ENCODE measurements at places on chromosomes 3 and 15.

DNA sequence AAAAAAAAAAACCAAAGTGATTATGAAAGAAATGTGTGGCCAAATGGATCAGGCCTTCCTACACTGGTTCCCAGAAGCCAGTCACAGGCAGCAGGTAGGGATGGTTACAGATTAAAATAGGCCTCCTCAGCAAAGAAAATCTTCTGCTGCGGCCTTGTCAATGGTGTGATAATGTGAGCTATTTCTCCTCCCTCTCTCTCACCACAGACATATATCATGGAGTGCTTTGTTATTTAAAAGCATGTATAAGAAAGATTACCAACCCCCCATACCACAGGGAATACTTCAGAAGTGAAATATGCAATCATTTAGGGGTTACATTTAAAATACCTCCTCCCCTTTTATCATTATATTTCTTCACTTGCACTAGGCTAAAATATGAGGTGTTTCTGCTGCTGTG lies 32.2 kb upstream of the LRTM1 start:
- DNase-seq: no peak

- peak; percentile 49 for DNase-seq
These were observed 748 bp downstream of the MRPS25 start for GRCh38 chr3:15064299-15064834.

DNA sequence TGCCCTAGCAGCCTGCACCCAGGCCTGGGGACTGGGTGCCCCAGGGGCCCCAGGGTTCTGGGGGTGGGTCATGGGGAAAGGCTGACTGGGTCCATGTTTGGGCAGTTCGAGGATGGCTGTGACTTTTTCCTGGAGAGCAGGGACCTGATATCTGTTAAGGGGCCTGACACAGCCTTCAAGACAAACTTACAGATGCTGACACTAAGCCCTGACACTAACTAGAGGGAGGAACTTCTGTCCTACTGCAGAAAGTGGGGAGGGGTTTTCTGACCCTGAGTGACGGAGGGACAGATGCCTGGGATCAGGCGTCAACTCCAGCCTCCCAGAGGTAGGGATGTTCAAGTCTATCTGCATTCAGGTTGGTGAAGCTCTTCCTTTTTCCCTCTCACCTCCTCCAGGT lies 45.0 kb upstream of the SLC6A11 start:
- peak; percentile 18 for DNase-seq

DNA sequence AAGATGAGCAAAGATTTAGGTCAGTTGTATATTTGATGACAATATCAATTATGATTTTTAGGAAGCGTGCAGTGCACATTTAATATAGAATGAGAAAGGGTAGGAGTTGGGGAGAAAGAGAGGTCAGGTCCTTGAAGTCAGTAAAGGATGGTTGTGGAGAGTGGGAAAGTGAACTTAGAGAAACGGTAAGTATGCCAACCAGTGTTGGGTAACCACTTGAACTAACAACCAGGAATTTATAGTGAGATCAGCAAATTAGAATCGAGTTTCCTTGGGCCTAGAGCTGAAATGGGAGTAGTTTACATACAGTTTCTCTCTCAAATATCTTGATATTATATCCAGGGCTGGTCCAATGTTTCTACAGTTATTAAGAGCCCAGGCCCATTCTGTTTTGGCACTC lies 188.5 kb upstream of the RBMS3 start:
- no peak for DNase-seq

DNA sequence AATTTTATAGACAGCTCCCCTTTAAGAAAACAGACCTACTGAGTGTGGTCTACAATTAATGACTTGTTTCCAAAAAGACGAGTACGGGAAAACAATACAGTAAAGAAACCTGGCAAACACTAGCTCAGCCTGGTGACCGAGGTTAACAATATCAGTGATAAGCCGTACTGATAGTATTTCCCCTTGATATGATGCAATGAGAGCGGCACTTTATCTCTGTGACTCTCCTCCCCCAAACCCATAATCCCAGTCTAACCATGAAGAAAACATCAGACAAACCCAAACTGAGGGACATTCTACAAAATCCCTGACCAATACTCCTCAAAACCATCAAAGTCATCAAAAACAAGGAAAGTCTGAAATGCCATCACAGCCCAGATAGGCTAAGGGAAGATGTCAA lies 8.2 kb downstream of the DENND4A start:
- DNase-seq: no peak

DNA sequence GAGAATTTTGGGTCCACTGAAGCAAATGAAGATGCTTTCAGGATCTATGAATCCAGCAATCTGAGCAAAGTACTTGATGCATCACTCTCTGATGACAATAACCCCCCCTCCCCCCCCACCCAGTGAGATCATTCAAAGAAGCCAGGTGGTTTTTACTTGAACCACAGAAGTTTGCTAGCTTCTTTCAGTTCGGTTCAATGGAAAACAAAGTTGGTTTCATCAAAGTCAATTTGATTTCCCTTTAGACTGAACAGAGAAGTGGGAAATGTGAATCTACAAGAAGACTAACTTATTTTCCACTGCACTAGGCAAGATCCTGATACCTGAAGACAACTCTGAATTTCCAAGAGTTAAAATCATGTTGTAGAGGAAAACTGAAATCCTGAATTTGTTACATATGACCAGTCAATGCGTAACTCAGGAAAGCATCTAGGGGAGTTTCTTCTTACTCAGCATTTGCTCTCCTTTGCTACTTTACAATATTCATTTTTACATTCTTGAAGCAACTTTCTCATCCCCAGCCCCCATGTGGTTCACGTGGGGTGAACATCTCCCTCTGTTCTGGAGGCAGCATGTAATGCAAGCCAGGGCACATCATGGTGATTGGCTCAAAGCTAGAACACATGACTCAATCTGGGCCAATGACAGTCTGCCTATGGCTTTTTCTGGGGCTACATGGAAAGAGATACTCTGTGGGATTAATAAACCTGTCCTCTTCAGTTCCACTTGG lies 572.6 kb downstream of the FOXP1 start:
- DNase-seq: peak; percentile 78

- DNase-seq: no peak
These were observed 65.1 kb downstream of the HCN4 start for GRCh38 chr15:73303636-73304035.

DNA sequence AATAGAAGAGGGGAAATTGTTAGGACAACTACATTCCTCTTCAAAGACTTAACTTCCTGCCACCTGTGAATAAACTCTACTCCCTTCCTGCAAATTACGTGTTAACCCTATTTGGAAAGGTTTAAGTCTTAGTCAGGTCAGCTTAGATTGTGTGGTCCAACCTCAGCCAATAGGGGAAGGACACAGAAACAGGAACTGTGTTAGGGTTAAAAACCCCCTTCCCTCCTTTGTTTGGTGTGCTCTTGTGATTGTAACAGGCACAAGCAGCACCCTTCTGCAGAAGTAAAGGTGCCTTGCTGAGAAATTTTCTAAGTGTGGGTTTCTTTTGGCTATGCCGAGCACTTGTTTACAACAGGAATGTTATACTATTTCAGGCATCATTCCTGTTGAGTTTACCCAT lies 45.0 kb upstream of the FSTL1 start:
- no peak for DNase-seq

DNA sequence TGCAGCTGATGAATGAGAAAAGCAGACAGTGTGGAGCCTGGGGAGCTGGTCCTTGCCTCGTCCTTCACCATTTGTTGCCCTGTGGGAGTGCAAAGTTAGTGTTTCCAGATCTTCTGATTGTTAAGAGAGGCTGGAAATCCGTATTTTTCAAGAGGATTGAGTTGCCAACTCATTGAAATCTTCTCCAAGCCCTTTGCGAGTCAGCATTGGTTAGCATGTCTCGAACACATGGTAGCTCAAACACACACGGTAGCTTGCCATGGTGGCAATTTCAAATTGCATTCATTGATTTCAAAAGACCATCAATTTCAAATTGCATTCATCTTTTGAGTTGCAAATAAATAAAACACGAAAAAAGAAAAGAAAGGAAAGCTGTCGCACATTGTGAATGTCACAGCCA lies 70.7 kb downstream of the SLCO3A1 start:
- DNase-seq: no peak

Data from activated CD8-positive, alpha-beta memory T cell treated with anti-CD3 and anti-CD28 coated beads, Interleukin-2, amount 10 ng/mL, durations not matched to agents 7 days and 5 days (primary cell).